ENCODE measurements at places on chromosomes 11 and 22.

GRCh38 chr11:22344081-22344480 lies 5.9 kb downstream of the SLC17A6 start:
- DNase-seq, result no peak

DNA sequence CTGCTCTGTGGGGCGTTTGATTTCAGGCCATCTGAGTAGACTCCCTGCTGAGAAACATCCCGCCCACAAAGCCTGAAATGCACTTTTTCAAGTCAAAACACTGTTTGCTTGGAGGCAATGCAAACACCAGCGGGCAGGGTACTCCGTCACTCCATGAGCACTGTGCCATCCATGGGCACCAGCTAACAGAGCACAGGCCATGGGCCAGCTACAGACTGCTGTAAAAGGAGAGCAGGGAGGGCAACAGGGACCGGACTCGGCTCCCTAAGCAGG lies 16.6 kb upstream of the EFCAB6 start:
- DNase-seq, result no peak

- no peak for DNase-seq
These were observed 18.0 kb downstream of the DHCR7 start for GRCh38 chr11:71430166-71430565.

DNA sequence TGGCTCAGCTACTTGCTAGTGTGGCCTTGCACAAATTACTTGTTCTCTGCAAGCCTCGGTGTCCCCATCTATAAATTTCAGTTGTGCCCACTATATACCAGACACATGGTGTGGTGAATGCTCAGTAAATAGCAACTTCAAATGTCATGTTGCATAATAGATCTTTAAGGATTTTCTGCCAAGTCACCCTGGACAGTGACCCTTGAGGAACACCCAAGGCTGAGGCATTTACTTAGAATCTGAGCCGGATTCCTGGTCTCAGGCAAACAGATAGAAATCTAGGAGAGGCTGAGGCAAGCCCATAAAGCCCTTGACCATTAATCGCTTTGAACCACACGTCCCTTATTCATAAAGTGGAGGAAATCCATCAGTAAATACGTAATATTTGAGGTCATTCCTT lies 9.7 kb downstream of the TEAD1 start:
- no peak for DNase-seq

DNA sequence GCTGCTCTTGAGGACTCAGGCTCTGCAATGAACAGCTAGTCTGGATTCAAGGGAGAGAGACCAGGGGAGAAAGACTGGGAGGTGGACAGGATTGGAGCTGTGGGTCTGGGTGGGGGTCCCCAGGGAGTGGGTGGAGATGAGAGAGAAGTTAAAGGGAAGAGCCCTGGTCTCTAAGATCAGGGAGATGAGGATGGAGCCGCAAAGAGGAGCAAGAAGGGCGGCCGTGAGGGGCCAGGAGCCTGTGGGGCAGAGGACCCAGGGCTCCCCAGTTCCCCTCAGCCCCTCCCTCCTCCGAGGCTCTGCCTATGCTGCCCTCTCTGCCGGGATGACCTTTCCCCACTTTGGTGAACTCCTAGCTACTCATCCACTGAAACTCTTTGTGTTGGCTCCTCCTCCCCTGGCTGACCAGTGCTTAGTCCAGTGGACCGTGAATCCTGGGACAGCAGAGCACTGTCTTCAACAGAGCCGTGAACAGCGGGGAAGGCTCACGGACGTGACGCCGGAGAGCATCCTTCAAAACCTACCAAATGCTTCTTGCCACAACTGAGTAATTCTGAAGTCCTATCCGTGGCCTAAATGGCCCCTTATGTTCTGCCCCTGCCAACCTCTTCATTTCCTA lies 16.4 kb upstream of the RFPL3 start:
- no peak for DNase-seq

DNA sequence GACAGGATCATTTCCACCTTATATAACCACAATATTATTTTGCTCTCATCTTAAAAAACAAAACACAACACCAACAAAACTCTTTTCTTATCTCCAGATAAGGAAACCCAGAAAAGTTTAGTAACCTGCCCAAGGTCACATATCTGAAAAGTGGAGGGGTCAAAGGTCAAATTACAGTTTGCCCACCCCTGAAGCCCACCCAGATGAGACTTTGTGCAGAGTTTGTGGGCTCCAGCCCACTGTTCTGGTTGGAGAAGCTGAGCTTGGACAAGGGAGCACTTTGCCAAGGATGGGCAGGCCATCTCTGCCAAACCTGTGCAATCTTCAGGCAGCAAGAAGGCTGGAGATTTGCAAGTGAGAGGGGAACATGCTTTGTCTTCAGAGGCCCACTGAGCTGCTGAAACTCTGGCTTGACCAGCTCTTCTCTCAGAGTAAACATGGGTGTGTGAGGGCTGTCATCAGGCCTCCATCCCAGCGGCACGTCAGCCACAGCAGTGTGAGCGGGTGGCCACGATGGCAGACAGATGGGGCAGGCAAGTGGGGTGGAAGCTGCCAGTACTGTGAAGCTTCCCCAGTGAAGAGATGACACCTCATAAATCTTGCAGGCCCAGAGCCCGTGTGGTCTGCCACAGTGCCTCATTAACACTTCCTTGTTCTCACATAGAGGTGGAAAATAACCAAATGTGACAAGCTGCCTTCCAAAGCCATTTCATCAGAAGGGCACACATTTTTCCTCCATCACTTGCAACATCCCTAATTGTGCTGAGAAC lies 111.8 kb downstream of the CCDC81 start:
- no peak for DNase-seq

- DNase-seq, result no peak
These were observed 59.6 kb downstream of the ATXN10 start for GRCh38 chr22:45731041-45731797.

GRCh38 chr22:42777126-42777525 lies 56.5 kb upstream of the A4GALT start:
- DNase-seq, result no peak

DNA sequence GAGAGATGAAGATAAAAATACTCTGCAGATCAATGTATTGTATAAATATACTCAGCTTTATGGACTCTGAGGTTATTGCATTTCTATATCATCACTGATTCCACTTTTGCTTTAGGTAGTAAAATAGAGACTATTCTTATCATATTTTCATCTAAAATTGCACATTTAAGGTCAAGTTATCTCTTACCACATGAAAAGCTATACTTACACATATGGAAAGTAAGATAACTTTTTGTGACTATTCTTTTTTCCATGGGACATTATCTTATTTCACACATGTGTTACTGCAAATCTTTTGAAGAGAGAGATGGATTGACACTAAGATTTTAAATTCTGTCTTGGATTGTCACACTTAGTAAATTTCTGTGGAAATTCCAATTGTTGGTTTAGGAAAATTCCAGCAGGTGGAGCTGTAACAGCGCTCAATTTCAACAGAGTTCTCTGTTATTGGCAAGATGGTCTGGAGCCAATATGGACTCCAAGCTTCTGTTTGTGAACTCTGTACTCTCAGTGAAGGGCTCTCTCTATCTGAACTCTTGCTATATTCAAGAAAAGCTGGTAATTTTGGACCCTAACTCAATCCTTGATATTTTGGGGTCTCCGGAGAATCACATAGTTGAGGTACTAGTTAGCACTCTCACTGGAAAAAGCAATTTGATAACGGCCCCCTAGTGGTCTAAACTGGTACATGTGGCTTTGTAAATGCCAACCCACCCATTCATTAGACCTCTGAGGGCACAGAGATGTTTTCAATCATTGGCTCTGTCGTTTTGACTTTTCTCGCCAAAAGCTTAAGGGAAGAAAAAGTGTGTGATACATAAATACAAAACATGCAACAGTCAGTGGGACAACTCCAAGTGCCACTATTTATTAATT lies 429.7 kb downstream of the ETS1 start:
- DNase-seq, result peak; percentile 51

- no peak for DNase-seq
These were observed 45.9 kb upstream of the ARFGAP3 start for GRCh38 chr22:42902875-42903510.

- no peak for DNase-seq
These were observed 179.7 kb downstream of the TBC1D22A start for GRCh38 chr22:46941968-46942798.

DNA sequence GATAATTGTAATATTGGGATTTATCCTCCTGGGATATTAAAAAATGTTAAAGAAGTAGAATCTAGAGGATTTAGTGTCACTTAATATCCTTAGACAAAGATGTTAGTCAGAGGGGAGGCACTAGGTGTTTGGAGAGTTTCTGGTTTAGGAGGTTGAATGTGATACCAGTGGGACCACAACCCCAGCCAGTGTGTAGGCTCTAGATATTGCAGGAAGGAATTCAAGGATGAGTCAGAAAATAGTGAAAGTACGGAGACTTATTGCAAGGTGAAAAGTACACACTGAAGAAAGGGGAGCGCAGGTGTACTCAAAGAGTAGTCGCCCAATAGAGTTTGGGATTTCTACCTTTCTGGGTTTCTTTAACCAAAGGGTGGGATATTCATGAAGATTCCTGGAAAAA lies 5.7 kb upstream of the TMEM41B start:
- DNase-seq, result no peak

DNA sequence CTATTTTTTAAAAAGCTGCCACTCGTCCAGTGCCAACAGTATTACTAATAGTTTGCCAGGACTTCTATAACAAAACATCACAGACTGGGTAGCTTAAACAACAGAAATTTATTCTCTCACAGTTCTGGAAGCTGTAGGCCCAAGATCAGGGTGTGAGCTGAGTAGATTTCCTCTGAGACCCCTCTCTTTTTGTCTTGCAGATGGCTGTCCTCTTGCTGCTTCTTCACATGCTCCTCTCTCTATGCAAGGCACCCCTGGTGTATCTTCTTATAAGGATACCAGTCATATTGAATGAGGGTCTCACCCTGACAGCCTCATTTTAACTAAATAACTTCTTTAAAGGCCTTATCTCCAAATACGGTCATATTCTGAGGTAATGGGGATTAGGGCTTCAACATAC lies 390.9 kb downstream of the DLG2 start:
- no peak for DNase-seq

DNA sequence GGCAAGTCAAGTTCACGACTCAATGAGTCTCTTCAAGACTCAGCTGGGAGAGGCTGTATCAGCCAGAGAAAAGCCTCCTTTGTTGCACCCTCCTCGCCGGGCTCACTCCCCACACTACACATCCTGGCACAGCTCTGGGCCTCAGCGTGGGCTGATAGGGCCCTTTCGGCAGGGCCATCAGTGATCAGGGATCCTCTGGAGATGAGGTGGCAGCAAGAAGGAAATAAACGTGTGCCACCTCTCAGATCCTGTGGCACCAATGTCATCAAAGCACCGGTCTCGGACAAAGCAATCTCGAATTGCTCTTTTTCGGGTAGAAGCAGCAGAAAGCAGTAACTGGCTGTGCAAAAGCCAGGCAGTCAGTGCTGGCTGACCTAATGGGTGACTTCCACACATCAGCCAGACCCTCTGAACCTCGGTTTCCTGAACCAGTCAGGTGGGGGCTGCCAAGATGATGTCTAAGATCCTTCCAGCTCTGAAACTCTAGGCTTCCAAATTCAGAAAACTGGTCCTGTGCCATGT lies 2.1 kb downstream of the EHD1 start:
- DNase-seq, result no peak

- DNase-seq, result no peak
These were observed 776.1 kb downstream of the BRD1 start for GRCh38 chr22:49051491-49052022.

- no peak for DNase-seq
These were observed 50.0 kb downstream of the IGSF9B start for GRCh38 chr11:133906746-133907145.

DNA sequence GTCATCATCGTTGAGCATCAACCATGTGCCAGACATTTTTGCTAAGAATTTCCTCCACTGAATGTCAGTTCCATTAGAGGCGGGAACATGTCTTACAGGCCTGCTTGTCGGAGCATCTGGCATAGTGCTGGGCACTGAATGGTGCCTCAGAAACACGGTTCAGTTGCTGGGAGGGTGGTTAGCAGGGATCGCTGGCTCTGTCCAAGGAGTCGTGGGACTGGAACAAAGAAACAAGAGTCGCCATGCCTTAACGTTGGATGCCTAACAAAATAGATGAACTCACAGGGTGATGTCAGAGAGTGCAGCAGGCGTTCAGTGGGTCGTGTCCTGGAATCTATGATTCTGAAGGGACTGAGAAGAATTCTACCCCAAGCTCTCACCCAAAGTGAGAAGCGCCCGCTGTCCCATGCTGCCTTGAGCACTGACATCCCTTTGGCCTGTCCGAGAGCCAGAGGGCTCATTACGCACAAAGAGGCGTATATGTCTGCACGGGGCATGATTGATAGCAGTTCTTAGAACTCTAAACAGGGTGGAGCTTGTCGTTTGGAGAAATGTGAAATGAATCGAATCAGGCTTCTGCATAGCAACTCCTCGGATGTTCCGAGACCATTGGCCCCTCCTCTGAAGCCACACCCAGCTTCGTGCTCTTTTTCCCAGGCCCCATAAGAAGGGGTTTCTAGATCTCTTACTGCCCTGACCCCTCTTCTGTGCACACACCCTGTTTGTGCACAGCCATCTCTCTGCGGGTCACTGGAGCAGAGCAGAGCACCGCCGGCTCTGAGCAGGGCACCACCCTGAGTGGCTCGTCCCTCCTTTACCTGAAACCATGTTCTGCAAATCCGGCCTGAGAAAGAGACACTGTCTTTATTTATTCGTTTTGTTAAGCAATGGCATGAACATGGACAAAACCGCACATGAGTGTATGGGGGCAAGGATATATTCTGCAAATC lies 113.1 kb upstream of the B3GAT1 start:
- DNase-seq, result no peak

DNA sequence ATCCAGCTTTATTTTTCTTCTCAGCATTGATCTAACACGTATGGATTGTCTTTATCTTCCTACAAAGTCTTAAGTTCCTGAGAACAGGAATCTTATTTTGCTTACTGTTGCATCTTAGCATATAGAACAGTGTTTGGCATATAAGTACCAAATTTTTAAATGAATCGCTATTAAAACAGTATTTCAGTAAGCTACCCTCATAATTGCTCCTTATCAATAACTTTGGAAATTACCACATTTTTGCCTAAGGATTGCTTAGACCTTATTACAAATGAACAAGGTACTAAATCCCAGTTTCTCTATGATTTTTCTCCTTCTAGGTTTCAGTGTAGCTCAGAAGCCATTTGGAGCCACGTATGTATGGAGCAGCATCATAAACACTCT lies 9.7 kb downstream of the DEPDC7 start:
- DNase-seq, result no peak

GRCh38 chr11:48125866-48126265 lies 90.7 kb upstream of the OR4B1 start:
- DNase-seq, result no peak

GRCh38 chr11:12111549-12112520 lies 1.4 kb downstream of the MICAL2 start:
- no peak for DNase-seq

- DNase-seq, result no peak
These were observed 34.8 kb downstream of the CD82 start for GRCh38 chr11:44600261-44600660.
